T-helper 17 cell (primary cell): ENCODE measurements at places on chromosomes 3 and 15. TPM values are rescaled to one million over a fixed set of nuclear protein-coding genes. Genes with fewer than 3 reads are reported as not detected.

DNA sequence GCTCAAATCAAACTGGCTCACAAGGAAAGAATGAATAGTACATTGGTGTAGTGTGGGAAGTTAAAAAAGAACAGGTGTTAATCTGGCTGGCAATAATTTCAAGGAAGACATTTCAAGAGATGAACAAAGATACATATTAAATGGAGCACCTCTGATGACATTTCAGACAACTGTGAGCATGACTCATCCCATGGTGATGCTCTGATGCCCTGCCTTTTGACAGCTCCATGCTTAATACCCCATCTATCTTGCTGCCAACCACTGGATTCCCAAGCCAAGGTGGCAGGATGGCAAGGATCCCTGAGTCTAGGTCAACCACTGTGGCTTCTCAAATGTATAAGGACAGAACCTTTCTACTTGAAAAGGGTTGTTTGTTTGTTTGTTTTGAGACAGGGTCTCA is 29.3 kb downstream of the LRRC2 start:
- no peaks in the 10 kb centered on the region for H3K36me3 ChIP-seq
- H3K27me3 ChIP-seq, result no peaks in the 10 kb centered on the region

GRCh38 chr15:78507831-78508160 is 419 bp downstream of the HYKK start:
- H3K27me3 ChIP-seq, result no peaks in the 10 kb centered on the region
- no peak for DNase-seq
- no peaks in the 10 kb centered on the region for H3K36me3 ChIP-seq
- H3K4me3 ChIP-seq, result peak overlapping the region; percentile 96
- peaks cover 17% of the 10 kb centered on the region for H3K4me1 ChIP-seq

DNA sequence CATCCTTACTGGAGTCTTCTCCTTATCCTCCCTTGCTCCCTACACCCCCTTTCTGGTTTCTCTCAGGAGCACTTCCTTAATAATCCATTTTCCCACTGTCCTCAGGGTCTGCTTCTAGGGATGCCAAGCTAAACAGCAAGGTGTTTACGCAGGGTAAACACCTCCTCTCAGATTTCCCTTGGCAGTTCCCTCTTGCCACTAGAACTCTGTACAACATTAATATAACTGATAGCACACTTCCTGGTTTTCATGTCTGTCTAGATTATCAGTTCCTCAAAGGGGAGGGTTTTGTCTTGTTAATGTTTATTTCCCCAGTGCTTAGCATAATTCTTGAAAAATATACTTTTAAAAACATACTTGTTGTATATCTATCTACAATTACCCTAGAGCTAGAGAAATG is 118.0 kb upstream of the SLC24A5 start:
- no peak overlapping the region for H3K27ac ChIP-seq
- no peaks in the 10 kb centered on the region for H3K36me3 ChIP-seq
- peaks cover 24% of the 10 kb centered on the region for H3K27me3 ChIP-seq
- H3K4me3 ChIP-seq, result no peak overlapping the region
- DNase-seq, result no peak

DNA sequence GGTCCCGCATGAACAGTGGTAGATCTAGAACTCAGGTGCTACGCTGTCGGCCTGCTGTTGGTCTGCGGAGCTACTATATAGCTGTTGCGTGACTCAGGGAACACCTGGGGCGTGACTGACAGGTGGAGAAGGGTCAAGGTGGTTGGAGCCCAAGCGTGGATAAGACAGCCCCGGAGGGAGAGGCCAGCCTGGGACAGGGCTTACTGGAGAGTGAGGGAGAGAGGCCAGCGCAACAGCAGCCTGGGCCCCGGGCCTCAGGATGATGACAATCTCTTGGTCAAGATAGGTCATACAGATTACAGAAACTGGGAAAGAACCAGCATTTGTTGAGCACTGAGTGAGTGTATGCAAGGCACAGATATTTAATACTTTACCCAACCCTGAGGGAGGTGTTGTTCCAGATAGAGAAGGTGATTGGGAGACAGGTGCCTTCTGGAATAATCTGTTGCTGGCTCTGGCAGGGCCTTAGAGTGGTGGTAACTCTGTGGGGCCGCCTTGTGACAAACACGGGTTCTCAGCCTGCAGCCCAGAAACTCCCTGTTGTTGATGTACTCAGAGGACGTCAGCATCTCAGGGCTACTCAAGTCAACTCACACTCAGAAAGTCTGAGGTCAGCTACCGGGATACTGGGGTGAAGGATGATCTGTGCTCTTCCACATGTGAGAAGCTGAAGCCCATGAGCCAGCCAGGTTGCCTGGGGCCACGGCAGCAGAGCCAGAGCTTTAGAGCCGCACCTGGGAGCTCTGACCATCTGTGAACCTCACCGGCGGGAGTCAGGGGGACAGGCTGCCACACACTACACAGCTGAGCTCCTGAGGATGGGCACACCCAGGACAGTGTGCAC is 265.4 kb upstream of the HES1 start:
- no peak overlapping the region for H3K4me3 ChIP-seq
- no peaks in the 10 kb centered on the region for H3K4me1 ChIP-seq
- DNase-seq, result no peak
- peaks cover 2% of the 10 kb centered on the region for H3K36me3 ChIP-seq

DNA sequence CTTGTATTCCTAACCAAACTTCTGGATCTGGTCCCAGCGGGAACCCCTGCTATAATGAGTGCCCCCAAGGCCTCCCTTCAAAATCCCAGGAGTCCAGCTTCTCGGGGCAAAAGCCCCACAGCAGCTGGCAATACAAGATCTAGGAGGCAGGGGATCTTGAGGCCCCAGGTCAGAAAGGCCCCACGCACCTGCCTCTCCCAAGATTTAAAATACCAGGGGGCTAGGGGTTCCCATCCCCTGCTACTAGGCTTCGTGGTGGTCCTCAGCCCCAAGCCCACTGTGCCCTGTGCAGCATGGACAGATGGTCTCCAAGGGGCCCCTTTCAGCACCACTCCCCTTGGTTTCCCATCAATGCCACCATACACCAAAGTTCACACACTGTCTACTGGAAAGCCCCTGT is 15.8 kb upstream of the CYP11A1 start:
- H3K4me3 ChIP-seq, result no peak overlapping the region
- no peaks in the 10 kb centered on the region for H3K27me3 ChIP-seq
- H3K36me3 ChIP-seq, result no peaks in the 10 kb centered on the region
- H3K27ac ChIP-seq, result peak overlapping the region; percentile 92

GRCh38 chr15:72771329-72771725 is 12.2 kb downstream of the ADPGK start:
- peaks cover 12% of the 10 kb centered on the region for H3K36me3 ChIP-seq
- no peaks in the 10 kb centered on the region for H3K27me3 ChIP-seq
- no peak overlapping the region for H3K4me3 ChIP-seq
- H3K4me1 ChIP-seq, result peaks cover 19% of the 10 kb centered on the region

DNA sequence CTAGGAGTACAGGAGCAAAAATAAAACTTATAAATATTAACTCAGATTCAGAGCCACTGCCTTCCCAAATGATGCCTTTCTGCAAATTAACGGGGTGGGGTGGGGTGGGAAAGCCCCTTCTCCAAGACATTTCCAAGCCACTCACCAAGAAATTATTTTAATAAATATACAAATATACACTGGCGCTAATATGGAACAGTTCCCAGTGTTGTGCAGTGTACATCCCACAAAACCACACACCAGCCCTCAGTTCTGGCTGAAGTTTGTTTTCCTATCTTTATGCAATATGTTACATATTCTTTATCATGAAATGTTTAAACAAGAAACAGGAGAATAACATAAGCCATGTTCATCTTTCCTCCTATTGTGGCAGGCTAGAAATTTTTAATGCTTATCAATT is 53.0 kb upstream of the GYG1 start:
- peaks cover 2% of the 10 kb centered on the region for H3K36me3 ChIP-seq
- H3K27me3 ChIP-seq, result peaks cover 41% of the 10 kb centered on the region
- H3K4me3 ChIP-seq, result no peak overlapping the region
- no peak for DNase-seq
- no peaks in the 10 kb centered on the region for H3K4me1 ChIP-seq
- H3K27ac ChIP-seq, result no peak overlapping the region

DNA sequence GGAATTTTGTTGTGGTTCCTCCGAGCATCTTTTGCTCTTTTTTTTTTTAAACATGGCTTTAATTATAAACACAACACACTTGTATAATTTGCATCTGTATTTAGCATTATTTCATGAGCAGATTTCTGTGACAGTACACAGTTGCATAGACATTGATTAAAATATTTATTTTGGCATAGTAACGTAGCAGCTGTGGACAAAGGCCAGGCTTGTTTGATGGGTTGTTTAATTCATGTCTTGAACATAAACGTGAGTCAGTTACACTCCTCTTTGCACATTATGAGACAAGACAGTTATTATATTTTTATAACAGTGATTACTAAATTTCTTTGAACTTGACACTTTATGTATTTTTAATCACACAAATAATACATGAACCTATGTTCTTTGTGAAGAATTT is 182.5 kb downstream of the CACNA2D3 start:
- no peak overlapping the region for H3K27ac ChIP-seq
- no peak overlapping the region for H3K4me3 ChIP-seq
- H3K36me3 ChIP-seq, result no peaks in the 10 kb centered on the region
- peaks cover 14% of the 10 kb centered on the region for H3K27me3 ChIP-seq
- no peak for DNase-seq

DNA sequence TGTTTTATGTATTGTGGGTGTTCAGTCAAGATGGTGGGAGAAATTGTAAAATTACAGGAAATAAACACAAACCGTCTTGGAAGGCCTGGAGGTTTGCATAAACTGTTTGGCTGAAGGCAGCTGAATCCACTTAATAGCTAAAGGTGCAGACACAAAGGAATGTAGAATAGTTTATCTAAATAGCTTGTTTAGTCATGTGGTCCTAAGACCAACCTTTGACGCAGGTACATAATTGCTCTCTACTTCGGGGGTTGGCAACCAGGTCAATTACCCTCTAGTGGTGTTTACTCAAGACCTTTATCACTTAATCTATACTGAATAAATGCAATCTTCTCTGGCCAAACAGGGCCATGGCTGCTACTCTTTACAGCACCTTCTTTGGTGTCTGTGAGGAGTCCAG is 502.8 kb downstream of the IGSF11 start:
- no peaks in the 10 kb centered on the region for H3K4me1 ChIP-seq
- H3K36me3 ChIP-seq, result no peaks in the 10 kb centered on the region
- no peak overlapping the region for H3K4me3 ChIP-seq
- no peak overlapping the region for H3K27ac ChIP-seq

GRCh38 chr15:68449389-68449788 is 17.4 kb upstream of the ITGA11 start:
- DNase-seq, result no peak
- peaks cover 2% of the 10 kb centered on the region for H3K36me3 ChIP-seq
- H3K4me3 ChIP-seq, result no peak overlapping the region
- H3K27me3 ChIP-seq, result peaks cover 70% of the 10 kb centered on the region
- no peaks in the 10 kb centered on the region for H3K4me1 ChIP-seq

GRCh38 chr15:66739287-66739686 is 37.3 kb downstream of the SMAD6 start:
- peaks cover 16% of the 10 kb centered on the region for H3K27me3 ChIP-seq
- H3K4me1 ChIP-seq, result no peaks in the 10 kb centered on the region
- H3K4me3 ChIP-seq, result no peak overlapping the region
- no peak for DNase-seq
- no peak overlapping the region for H3K27ac ChIP-seq

DNA sequence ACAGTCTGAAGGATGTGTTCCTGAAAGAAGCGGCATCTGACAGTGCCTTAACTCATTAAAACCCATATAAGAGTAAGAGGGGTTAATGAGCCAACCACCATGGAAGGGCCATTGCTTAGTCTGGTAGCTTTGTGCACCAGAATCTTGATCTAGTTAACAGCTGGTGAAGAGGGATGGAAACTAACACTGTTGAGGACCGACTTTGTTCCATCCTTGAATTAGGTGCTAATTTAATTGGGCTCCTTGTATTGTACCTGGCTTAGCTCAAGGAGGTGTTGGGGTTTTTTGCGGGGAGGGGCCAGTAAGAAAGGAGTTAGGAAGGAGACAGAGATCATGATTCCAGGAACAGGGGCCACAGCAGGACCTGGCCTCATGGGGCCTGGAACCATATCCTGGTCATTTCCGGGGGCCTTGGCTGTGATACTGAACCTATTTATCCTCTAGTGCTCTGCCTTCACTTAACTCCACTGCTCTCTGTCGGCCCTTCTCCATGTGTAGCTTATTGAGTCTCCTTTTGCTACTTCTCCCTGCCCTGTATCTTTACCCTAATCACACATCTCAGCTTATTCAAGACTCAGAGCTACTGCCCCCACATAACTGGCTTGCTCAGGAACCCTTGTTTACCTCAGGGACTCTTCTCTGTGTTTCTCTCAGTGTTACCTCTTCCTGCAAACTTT is 93.0 kb downstream of the RPL22L1 start:
- H3K4me3 ChIP-seq, result no peak overlapping the region
- DNase-seq, result no peak
- peaks cover 33% of the 10 kb centered on the region for H3K27me3 ChIP-seq

GRCh38 chr3:99499235-99500158 is 138.9 kb upstream of the COL8A1 start:
- no peaks in the 10 kb centered on the region for H3K27me3 ChIP-seq
- no peak overlapping the region for H3K4me3 ChIP-seq
- H3K4me1 ChIP-seq, result no peaks in the 10 kb centered on the region
- no peak overlapping the region for H3K27ac ChIP-seq

DNA sequence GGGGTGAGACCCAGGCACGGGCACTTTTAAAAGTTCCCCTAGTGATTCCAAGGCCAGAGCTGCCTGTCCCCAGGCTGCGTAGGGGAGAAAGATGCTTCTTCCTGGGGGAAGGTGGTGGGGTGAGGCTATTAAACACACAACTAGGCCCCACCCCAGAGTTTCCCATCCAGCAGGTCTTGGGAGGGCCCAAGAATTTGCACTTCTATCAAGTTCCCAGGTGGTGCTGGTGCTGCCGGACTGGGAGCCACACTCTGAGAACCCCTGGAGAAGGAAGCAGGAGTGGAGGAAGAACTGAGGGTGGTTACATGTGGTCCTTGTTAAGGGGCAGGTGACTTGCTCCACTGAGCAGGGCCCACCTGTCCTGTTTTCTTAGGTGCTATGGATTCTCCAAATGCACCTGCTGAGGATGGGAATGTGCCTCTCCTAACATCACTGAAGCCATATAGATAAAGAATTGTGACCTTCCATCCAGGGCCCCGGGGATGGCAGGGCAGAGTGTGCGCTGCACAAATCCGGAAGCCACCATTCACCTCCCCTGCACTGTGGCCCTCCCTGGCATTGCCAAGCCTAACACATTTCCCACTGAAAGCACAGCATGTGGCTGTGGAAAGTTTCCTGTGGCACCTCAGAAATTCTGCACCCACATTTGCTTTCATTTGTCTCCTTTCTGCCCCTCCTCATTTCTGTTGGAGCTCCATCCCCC is 111.5 kb upstream of the MEF2A start:
- H3K4me3 ChIP-seq, result no peak overlapping the region
- H3K27me3 ChIP-seq, result peaks cover 13% of the 10 kb centered on the region
- DNase-seq, result no peak
- H3K36me3 ChIP-seq, result no peaks in the 10 kb centered on the region

RAB7A gene
- total RNA-seq, result 166 TPM

SERPINI2 gene
- total RNA-seq, result not detected

ADAMTS17 gene
- 8.1 TPM for total RNA-seq

SEMA3G gene
- 2.3 TPM for total RNA-seq

FSIP1 gene
- 0.67 TPM for total RNA-seq

CLRN1 gene
- total RNA-seq, result not detected
